ENCODE measurements at places on chromosomes 1 and 21.

GRCh38 chr1:88488237-88488636 is 195.8 kb upstream of the PKN2 start:
- no peak for DNase-seq

DNA sequence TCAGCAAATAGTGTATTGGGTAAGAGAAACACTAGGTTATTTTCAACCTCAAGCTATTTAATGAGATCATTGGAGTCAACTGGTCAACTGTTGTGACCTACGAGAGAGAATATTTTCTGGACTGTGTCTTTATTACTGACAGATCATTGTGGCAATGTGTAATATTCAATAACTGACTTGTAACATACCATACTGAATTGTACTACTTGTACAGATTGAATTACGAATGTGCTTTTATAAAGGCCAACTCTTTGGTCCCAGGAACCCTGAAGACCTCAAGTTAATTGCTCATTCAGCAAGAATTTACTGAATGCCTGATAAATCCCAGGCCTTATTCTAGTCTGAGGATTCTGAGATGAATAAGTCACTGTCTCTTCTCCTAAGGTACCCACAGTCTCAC is 56.1 kb upstream of the CAMK1G start:
- no peak for DNase-seq

GRCh38 chr1:168466092-168466713 is 77.6 kb downstream of the XCL2 start:
- no peak for DNase-seq

DNA sequence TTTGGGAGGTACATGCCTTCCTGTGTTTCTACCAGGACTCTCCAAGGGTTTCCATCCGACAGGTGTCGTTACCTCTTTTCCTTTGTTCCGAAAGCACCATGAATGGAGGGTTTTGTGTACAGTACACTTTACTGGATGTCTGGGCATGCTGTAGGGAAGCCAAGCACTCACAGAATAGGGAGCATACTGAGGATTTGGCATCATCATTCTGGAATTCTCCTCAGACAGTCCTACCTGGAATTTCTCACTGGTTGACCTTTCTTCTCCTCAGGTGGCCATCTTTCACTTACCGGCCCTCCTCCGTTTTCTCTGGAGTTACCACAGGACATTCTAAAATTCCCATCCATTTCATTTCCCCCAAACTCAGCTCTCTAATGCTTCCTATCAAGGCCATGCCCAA is 5.9 kb upstream of the MPL start:
- DNase-seq = no peak

DNA sequence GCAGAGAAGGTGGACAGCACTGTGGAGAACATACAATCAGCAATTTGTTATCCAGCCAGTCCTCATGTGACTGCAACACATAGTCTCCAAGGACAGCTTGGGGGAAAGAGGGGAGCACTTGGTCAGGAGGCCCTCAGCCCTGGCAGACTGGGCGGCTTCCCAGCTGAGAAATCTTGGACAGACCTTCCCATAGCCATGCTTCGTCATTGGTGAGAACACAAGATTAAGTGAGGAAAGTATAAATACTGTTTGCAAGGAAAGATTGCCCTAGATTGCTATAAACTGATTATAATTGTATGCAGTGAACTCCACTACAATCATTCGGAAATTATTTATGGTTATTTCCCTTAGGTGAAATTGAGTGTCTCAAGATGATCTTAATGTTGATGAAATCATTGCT is 131.5 kb downstream of the LMX1A start:
- no peak for DNase-seq

- no peak for DNase-seq
Measured at GRCh38 chr21:15192243-15192642, 127.4 kb upstream of the NRIP1 start.

GRCh38 chr21:41254090-41254700 is 62.4 kb upstream of the FAM3B start:
- DNase-seq = no peak

- DNase-seq = no peak
Measured at GRCh38 chr1:40855513-40855912, 6.7 kb downstream of the CITED4 start.

- no peak for DNase-seq
Measured at GRCh38 chr1:198929111-198929604, 290.3 kb downstream of the PTPRC start.

DNA sequence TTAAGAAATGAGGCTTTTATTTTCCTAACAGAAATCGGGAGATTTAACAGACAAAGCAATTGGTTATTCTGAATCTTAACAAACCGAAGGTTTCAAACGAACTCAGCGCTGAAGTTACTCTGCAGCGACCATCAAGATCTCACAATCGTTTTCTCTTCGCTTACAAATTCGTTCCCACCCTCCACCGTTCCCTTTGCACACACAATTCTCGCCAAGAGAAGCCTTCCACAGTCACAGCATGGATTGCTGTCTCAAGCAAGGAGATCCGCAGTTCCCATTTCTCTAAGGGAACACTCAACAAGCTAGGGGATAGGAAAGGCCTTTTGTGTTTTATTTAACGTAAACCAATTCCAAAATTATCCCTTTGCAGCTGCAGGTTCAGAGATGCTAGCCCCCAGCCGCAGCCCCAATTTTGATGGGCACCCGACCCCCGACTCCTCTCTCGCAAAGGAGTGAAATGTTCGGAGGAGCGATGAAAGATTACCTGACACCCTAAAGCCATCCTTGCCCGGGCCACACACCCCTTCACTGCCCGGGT is 755 bp downstream of the FBXO42 start:
- DNase-seq = no peak

GRCh38 chr1:220894025-220894923 is 15.0 kb downstream of the HLX start:
- DNase-seq = no peak

DNA sequence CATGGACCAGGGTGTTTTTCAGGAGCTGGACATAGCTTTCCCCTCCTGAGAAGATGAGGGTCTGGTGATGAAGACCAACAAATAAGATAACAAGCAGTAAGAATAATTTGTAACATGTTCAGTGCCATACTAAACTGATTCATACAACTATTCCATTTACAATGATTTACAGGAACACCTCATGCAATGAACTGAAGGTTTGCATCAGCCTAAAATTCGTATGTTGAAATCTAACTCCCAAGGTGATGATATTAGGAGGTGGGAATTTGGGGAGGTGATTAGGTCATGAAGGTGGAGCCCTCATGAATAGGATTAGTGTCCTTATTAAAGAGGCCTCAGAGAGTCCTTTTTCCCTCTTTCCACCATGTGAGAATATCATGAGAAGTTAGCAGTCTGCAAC is 15.9 kb upstream of the NIBAN1 start:
- DNase-seq = no peak

DNA sequence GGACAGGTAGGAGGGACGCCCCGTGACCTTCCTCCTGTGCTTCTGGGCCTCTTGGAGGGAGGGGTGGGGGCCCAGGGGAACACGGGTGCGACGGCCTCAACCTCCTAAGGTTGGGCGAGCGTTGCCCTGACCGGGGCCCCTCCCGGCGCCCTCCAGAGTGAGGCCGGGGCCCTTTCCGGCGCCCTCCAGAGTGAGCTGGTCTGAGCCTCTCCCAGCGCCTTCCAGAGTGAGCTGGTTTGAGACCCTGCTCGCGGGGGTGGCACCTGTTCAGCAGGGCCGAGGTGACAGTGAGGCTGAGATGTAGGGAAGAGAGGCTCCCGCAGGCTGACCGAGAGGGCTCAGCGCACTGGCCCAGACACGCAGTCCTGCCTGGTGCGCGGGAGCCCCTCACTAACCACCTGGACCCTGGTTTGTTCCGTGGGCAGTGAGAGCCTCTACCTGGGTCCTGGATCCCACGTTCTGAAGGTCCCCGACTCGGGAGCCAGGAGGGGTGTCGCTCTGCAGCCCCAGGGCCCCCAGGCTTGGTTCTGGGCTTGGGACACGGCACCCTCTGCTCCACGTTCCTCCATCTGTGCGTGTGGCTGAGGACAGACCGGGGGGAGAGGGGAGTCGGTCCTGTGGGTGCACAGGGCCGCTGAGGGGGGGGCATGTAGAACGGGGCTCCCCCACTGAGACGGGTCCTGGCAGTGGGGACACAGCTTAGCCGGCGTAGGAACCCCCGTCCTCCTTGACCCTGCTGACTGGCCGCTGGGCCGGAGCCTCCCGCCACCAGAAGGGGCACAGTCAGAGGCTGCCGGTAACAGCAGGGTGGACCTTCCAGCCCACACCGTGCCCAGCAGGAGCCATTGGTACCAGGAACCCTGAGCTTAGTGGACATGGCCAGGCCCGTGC is 1.4 kb downstream of the COL6A1 start:
- no peak for DNase-seq

GRCh38 chr1:67264899-67265298 is 42.8 kb upstream of the IL12RB2 start:
- no peak for DNase-seq

DNA sequence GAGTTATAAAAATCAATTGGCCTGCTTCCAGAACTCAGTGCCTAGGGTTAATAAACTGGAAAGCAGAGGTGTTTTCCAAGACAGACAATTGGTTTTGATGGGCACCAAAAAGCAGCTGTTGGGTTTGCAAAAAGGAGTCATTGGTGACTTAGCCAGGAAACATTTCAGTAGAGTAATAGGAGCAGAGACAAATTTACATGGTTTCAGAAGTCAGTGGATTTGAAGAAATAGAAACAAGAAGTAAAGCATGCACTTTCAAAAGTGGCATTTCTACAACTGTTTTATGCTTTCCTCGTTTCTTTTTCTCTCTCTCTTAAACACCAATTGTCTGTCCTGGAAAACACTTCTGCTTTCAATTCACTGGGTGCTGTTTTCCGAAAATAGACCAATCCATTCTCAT is 87.8 kb downstream of the GLUL start:
- no peak for DNase-seq

DNA sequence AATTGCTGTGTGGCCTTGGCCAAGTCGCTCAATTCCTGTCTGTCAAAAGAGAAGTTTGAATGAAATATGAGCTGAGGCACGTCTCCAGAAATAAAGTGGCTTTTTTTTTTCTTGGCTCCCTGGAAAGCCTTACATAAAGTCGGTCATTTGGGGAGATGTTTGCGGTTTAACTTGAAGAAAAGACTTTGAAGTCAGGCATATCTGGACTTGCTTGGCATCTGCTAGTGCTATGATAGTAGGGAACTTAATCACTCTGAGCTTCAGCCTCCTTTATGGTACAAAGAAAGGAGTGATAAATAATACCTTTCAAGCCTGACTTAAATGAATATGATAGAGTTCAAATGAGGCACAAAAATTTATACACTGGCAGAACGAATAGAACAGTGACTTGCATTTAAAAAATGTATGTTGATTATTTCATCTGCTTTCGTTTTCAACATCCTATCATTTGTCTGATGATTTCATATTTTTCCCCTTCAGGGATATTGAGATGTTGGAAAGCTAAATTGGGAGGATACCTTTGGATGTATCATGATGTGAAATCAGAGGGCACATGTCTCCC is 60.2 kb downstream of the FASLG start:
- no peak for DNase-seq

DNA sequence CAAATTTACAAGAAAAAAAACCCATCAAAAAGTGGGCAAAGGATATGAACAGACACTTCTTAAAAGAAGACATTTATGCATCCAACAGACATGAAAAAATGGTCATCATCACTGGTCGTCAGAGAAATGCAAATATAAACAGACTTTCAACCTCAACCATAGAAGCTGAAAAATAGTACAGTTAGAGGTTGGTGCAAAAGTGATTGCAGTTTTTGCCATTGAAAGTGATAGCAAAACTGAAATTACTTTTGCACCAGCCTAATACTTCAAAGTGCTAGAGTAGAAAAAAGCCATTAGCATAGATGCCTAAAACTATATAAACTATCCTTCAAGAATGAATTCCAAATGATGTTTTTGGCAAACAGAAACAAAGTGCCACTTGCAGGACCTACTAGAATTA is 365.8 kb upstream of the DPYD start:
- DNase-seq = no peak

GRCh38 chr1:34928699-34929496 is 552 bp downstream of the DLGAP3 start:
- DNase-seq = no peak

- DNase-seq = no peak
Measured at GRCh38 chr1:232317350-232317749, 312.6 kb downstream of the SIPA1L2 start.

DNA sequence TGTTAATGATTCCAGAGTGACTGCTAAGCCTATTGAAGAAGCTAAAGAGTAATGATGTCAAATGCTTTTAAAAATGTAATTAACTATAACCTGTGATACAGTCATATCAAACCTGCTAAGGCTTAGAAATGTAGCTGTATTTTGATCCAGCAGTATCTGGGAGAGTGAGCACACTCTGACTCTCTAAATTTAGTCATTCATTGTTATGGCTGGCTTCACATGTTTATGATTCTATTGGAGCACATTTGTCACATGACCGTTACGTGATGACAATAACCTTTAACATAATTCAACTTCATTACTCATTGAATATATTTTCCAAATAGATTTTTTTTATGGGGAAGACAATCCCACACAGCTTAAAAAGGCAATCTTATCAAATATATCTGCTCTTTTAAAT is 587.1 kb downstream of the LMO4 start:
- DNase-seq = no peak

GRCh38 chr1:59856725-59857338 is 42.1 kb downstream of the HOOK1 start:
- no peak for DNase-seq

GRCh38 chr1:203995228-203995627 is 77.7 kb upstream of the SOX13 start:
- DNase-seq = no peak

DNA sequence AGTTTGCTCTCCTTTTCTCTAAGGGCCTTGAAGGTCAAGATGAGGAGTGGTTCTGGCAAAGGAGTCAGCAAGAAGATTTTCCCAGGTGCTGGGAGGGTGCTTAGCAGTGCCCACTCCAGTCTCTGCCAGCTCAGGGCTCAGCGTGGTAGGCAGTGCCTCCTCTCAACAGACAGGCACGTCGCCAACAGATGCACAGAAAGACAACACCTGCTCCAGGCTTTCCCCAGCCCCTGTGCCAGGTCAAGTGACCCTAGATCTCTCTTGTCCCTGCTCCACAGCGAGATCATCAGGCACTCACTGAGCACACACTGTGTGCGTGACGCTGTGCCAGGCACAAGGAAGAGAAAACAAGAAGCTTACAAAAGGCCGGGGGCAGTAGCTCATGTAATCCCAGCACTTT is 86.0 kb downstream of the CASZ1 start:
- DNase-seq = no peak

GRCh38 chr1:95115708-95116137 is 1.4 kb upstream of the TLCD4 start:
- DNase-seq = no peak

- DNase-seq = no peak
Measured at GRCh38 chr1:24253571-24253970, 65.6 kb upstream of the GRHL3 start.

GRCh38 chr1:103496014-103496635 is 29.4 kb upstream of the RNPC3 start:
- no peak for DNase-seq

GRCh38 chr1:58746757-58747156 is 37.1 kb downstream of the JUN start:
- DNase-seq = no peak

GRCh38 chr1:211305044-211305443 is 21.6 kb upstream of the TRAF5 start:
- no peak for DNase-seq

Measured in esophagus squamous epithelium (tissue), 5 donors.